Stomach (tissue), 19 donors: ENCODE measurements at places on chromosomes 2 and 18. TPM values are rescaled to one million over a fixed set of nuclear protein-coding genes. Genes with fewer than 3 reads are reported as not detected.

The LANCL1 gene
- polyA plus RNA-seq, result 13.2 TPM

The RNU2-63P gene
- not detected for polyA plus RNA-seq

The SERPINB11 gene
- polyA plus RNA-seq, result not detected

DNA sequence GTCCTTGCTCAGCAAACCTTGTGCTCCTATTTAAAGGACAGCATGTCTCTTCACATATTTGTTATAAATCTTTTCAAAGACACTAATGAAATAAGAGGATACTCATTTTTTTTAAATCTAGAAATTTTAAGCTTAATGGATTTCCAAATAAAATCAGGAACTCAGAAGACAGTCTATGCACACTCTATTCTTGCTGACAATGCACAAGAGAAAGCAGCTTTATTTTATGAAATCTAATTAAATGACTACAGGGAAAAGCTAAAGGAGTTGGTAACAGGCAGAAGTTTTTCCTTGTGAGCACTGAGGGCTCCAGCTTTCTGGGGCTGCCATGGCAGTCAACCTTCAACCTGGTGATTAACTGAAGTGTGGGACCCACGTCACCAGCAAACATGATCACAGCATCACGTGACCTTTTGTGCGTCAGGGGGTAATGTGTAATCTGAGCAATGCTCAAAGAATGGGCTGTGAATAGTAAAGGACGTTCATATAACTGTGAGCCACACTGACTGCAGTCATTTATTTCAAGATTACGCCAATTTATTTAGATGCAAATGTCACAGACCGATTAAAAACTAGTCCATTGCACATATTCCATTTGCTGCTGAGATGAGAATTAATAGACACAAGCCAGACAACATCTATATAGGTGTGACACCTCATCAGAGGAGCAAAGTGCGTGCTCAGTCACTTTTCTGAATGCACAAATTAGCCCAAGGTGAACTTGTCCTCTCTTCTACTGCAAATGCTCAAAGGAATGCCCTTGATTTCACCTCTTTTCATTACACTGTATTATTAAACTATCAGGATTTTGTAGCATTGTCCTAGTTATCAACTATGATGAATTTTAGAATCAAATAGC, 11.6 kb upstream of the DNER start:
- no peak for DNase-seq

- DNase-seq, result no peak
Observed at GRCh38 chr2:196604196-196604595, 35.3 kb upstream of the CCDC150 start.

DNA sequence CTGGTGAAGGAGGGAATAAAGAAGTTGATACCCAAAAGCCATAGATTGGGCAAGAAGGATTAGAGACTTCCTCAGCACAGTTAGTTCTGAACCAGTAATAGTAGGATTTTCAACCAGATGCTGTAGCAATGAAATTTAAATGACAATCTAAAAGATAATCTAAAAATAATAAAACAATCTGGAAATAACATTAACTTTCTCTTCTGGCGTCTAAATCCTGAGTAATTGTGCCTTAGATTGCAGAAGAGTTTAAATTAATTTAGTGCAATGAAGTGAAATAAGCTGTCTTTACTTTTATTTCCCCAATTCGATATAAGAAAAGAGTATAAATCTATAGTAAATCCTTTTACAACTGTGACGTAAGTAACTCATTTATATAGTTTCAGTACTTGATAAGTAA, 186.8 kb upstream of the DOK6 start:
- no peak for DNase-seq

DNA sequence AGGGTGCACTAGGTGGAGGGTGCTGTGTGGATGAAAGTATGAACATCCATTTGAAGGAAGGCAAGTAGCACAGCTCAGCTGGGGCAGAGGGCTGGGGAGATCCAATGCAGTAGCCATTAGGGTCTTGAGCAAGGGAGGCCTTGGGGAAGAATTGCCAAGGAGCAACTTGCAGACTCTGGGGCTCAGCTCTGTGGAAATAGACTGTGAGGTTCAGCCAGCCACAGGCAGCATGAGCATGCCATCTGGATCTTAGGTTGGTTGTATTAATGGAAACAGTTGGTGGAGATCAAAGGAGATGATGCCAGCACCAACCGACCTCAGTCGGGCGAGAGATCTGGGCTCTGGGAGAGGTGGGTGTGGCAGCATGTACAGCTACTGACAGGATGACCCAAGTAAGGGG, 5.6 kb downstream of the ZAP70 start:
- no peak for DNase-seq
